ENCODE measurements at places on chromosomes 1 and 21. TPM values are rescaled to one million over a fixed set of nuclear protein-coding genes. Genes with fewer than 3 reads are reported as not detected.
A peak's percentile ranks its signal among the peaks of the same experiment; 100 is the strongest.

DNA sequence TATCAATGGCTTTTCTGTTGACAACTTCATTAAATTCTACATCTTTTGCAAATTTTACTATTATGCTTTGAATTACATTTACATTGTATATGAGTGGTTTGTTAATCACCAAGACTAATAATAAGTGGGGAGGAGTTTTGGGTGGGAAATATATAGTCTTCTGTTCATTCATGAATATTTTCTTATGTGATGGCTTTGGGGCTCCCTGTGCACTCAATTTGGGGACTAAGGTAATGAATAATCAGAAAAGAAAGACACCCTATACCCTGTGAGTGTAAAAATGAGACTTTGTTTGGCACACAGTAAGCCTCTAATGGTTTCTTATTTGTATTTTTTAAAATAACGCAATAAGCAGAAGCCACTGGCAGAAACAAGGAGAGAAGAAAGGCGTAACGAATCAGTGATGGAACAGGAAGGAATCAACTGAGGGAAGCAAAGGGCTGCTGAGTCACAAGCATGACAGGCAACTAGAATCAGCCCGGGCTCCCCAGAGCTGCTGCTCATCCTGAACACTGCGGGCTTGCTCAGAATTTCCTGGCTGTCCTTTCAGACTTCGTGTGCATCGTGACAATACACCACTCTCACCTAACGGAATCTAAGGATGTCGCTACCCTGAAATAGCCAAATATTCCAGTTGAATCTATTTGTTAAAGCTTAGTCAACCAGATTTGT lies 20.8 kb upstream of the RGS2 start:
- peak; percentile 8 for DNase-seq
- H3K27me3 ChIP-seq: no peaks in the 10 kb centered on the region
- no peaks in the 10 kb centered on the region for H3K36me3 ChIP-seq
- no peak overlapping the region for H3K4me3 ChIP-seq

- H3K4me1 ChIP-seq: peaks cover 14% of the 10 kb centered on the region
- peak overlapping the region; percentile 34 for H3K4me3 ChIP-seq
- no peaks in the 10 kb centered on the region for H3K27me3 ChIP-seq
- peak; percentile 52 for DNase-seq
- peak overlapping the region; percentile 72 for H3K27ac ChIP-seq
Observed at GRCh38 chr1:1080122-1080757, 6.1 kb upstream of the RNF223 start.

DNA sequence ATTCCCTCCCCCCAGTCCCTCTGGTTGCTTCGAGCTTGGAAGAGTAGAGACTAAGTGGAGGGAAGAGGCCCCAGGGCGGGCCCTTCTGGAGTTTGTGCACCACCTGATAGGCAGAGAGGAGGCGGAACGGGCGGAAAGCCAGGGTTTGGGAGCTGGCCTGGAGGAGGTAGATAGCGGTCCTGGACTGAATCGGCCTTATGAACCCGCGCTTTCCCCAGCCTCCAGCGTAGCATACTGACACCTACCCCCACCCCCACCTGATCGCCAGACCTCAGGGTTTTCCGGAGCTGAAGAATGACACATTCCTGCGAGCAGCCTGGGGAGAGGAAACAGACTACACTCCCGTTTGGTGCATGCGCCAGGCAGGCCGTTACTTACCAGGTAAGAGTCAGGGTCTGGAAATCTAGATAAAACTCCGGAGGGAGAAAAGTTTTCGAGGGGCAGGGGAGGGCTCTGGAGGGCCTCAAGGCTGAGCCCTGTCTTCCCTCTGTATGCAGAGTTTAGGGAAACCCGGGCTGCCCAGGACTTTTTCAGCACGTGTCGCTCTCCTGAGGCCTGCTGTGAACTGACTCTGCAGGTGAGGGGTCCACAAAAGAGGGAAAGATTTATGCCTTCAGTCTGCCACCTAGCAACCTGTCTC lies 705 bp downstream of the UROD start:
- H3K27ac ChIP-seq: peak overlapping the region; percentile 86
- peaks cover 53% of the 10 kb centered on the region for H3K4me1 ChIP-seq
- H3K27me3 ChIP-seq: no peaks in the 10 kb centered on the region

- H3K36me3 ChIP-seq: no peaks in the 10 kb centered on the region
- H3K4me1 ChIP-seq: peaks cover 55% of the 10 kb centered on the region
- DNase-seq: no peak
- peaks cover 99% of the 10 kb centered on the region for H3K27me3 ChIP-seq
Observed at GRCh38 chr1:75132242-75132811, 1.9 kb upstream of the LHX8 start.

- H3K36me3 ChIP-seq: peaks cover 32% of the 10 kb centered on the region
- H3K4me1 ChIP-seq: no peaks in the 10 kb centered on the region
- no peak overlapping the region for H3K4me3 ChIP-seq
- no peak overlapping the region for H3K27ac ChIP-seq
Observed at GRCh38 chr1:185215911-185216310, 58.9 kb downstream of the SWT1 start.

DNA sequence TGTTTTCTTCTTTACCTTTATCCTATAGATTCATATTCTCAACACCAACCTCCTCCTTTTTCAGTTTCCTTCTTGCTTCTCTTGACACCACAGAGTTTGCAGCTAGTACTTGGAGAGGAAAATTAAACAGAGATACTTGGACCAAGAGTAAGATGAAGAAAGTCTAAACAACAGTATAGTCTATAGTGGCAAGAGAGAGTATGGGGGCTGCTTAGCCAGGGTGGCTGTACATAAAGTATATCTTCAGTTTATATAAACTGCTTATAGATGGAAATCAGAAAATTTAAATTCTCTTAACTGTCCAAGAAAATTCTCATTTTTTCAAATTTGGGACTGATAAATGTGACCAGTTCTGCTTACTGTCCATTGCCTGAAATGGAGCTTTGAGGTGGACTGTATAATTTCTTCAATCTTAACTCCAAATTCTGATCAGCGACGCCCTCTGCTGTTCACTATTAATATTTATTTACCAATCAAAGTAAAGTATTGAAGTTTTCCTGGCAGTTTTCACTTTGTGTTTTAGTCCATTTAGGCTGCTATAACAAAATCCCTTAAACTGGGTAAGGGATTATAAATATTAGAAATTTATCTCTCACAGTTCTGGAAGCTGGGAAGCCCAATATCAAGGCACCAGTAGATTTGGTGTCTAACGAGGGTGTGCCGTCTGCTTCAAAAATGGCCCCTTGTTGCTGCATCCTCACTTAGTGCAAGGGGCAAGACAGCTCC lies 14.8 kb upstream of the METTL18 start:
- peak; percentile 62 for DNase-seq

- H3K36me3 ChIP-seq: peaks cover 22% of the 10 kb centered on the region
- no peaks in the 10 kb centered on the region for H3K27me3 ChIP-seq
- H3K27ac ChIP-seq: no peak overlapping the region
- no peak overlapping the region for H3K4me3 ChIP-seq
- no peak for DNase-seq
Observed at GRCh38 chr21:32599091-32599490, 13.1 kb downstream of the CFAP298 start.

- no peak overlapping the region for H3K27ac ChIP-seq
- H3K4me3 ChIP-seq: no peak overlapping the region
- no peaks in the 10 kb centered on the region for H3K36me3 ChIP-seq
- no peaks in the 10 kb centered on the region for H3K4me1 ChIP-seq
Observed at GRCh38 chr1:68799096-68799495, 302.2 kb upstream of the DEPDC1 start.

DNA sequence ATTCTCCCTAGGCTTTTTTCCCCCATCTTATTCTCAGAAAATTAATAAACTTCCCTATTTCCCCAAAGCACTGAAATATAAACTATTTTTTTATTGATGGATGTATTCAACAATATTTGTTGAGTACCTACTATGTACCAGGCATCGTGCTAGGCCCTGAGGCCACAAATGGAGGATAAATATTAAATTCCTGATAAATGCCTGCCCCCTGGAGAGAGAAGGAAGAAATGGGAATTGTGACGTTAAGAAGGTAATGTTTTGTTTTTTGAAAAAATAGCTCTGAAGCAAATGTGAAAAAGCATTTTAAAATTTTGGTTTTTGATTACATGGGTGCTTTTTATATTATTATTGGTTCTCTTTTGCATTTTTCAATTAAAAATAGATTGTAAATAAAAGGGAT lies 60.5 kb upstream of the DPT start:
- no peak for DNase-seq
- no peak overlapping the region for H3K4me3 ChIP-seq
- no peaks in the 10 kb centered on the region for H3K4me1 ChIP-seq
- no peak overlapping the region for H3K27ac ChIP-seq
- H3K36me3 ChIP-seq: no peaks in the 10 kb centered on the region

DNA sequence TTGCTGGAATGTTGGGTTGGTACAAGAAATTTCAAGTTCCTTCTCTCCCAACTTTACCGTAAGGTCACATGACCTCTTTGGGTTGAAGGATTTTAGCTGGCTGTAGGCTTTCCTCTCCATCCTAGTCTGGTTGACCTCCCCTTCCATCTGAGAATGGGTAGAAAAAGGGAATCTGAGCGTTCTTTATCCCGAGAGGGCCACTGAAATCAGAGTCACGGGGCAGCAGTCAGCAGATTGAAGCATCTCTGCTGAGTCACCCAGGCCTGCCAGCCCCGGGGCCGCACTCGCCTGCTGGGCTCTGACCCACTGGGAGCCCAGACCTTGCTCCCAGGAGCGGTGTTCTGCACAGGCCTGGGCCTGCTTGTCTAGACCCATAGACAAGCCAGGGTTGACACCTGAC lies 31.0 kb downstream of the TMCC2 start:
- H3K36me3 ChIP-seq: no peaks in the 10 kb centered on the region
- H3K27me3 ChIP-seq: no peaks in the 10 kb centered on the region
- peaks cover 11% of the 10 kb centered on the region for H3K4me1 ChIP-seq
- H3K4me3 ChIP-seq: no peak overlapping the region

DNA sequence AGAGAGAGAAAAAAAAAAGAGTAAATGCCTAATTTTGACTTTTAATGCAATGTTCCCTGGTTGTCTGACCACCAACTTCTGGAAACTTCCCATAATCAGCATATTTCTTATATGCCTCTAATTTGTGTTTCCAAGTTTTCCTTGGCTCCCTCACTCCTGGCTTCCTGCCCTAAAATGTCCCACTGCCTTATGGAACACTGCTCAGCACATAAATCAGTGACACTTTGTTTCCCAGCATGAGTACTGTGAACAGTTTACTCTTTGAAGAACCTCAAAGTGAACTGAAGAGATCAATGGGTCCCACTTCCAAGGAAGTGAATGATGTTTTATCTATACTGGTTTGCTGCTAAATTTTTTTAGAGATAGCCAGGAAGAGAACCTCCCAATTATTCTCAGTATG lies 271.3 kb upstream of the PRMT6 start:
- no peaks in the 10 kb centered on the region for H3K27me3 ChIP-seq
- DNase-seq: no peak
- H3K36me3 ChIP-seq: no peaks in the 10 kb centered on the region
- H3K4me3 ChIP-seq: no peak overlapping the region
- no peak overlapping the region for H3K27ac ChIP-seq

- peak; percentile 63 for DNase-seq
- H3K4me3 ChIP-seq: no peak overlapping the region
- H3K36me3 ChIP-seq: no peaks in the 10 kb centered on the region
- peaks cover 85% of the 10 kb centered on the region for H3K4me1 ChIP-seq
- H3K27me3 ChIP-seq: no peaks in the 10 kb centered on the region
- H3K27ac ChIP-seq: peak overlapping the region; percentile 94
Observed at GRCh38 chr1:180158149-180159147, 3.8 kb downstream of the QSOX1 start.

DNA sequence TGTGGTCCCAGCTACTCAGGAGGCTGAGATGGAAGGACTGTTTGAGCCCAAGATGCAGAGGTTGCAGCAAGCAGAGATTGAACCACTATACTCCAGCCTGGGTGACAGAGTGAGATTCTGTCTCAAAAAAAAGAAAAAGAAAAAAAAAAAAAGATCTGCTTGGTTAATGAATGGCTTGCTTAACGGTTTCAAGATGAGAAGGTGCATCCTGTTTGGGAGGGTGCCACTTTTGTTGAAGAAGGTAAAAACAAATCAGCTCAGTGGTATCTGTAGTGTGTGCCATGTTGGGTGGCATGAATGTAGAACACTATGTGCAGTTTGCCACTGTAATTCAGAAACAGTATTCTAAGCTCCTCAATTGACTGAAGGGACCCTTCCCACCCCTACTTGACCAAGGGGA lies 94.9 kb upstream of the ETV3 start:
- peaks cover 4% of the 10 kb centered on the region for H3K27me3 ChIP-seq
- no peak overlapping the region for H3K27ac ChIP-seq
- no peak overlapping the region for H3K4me3 ChIP-seq
- no peaks in the 10 kb centered on the region for H3K4me1 ChIP-seq
- H3K36me3 ChIP-seq: no peaks in the 10 kb centered on the region
- DNase-seq: no peak

DNA sequence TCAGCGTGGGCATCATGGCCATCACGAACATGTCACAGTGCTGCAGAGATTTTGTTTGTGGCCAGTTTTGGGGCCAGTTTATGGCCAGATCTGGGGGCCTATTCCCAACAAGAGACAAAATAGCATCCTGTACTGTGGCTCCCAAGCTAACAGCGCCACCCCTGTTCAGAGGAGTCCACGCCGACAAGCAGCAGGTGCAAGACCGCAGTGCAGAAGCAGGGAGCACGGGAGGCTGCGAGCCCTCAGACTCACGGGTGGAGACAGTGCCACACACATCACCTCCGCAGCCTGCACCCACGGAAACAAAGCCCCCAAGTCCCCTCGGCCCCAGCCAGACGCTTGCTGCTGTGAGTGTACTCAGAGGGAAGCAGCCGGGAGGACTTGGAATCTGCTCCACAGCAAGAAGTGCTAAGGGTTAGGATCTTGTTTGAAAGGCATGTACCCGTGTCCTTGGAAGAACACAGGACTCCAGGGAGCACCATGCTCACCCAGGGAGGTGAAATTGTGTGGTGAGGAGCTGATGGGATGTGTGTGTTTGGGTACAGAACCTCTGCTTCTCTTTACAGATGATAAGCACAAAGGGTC lies 7.1 kb downstream of the TCP10L start:
- H3K4me3 ChIP-seq: no peak overlapping the region
- H3K36me3 ChIP-seq: no peaks in the 10 kb centered on the region
- no peaks in the 10 kb centered on the region for H3K4me1 ChIP-seq
- no peaks in the 10 kb centered on the region for H3K27me3 ChIP-seq
- DNase-seq: peak; percentile 25
- no peak overlapping the region for H3K27ac ChIP-seq

TMEM200B gene
- total RNA-seq: not detected

TAF1A gene
- total RNA-seq: 35.6 TPM

GPR153 gene
- total RNA-seq: 3.6 TPM

GPR37L1 gene
- total RNA-seq: 0.18 TPM

PPM1J gene
- 1.3 TPM for total RNA-seq

DAB1 gene
- total RNA-seq: not detected

LCE1F gene
- not detected for total RNA-seq

GBP4 gene
- total RNA-seq: 1.8 TPM

TNFRSF4 gene
- not detected for total RNA-seq

RORC gene
- 16.2 TPM for total RNA-seq

AKNAD1 gene
- not detected for total RNA-seq

Measured in stomach (tissue), 19 donors.